ENCODE measurements at places on chromosomes 6 and 20.
A peak's percentile ranks its signal among the peaks of the same experiment; 100 is the strongest.

DNA sequence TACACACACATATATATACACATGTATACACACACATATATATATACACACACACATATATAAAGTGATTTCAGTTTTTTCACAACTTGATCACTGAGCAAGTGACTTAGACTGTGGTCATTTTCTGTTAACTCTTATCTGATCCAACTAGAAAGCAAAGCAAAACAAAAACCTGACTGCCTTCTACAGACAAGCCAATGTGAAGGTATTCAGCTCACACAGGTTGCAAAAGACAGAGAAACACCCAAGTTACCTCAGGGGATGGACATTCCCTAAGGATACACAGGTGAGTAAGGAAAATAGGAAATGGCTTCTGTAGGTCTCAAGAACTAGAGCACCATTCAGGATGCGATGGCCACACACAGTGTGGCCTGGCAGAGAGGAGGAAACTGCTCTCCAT is 58.4 kb upstream of the IER3 start:
- no peak overlapping the region for H3K27ac ChIP-seq
- DNase-seq = no peak
- H3K4me1 ChIP-seq = peaks cover 4% of the 10 kb centered on the region
- no peak overlapping the region for H3K4me3 ChIP-seq
- H3K27me3 ChIP-seq = no peaks in the 10 kb centered on the region

DNA sequence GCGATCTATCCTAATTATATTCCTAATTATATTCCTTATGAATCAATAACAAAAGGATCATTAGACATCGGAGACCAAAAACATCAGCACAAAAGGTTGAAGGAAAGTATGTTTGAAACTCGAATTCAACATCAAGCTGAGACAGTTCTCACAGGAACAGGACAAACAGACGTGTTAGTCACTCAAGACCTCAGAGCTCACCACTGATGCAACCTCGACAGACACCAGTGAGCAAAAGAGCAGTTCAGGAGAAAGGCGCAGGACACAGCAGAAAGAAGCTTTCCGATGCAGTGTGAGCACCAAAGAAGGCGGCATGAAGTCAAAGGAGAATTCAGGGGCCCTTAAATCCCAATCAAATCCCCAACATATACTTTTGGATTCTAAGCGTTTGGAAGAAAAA is 6.3 kb upstream of the RAMACL start:
- peak overlapping the region; percentile 26 for H3K27ac ChIP-seq
- H3K4me3 ChIP-seq = no peak overlapping the region
- no peaks in the 10 kb centered on the region for H3K27me3 ChIP-seq
- peaks cover 67% of the 10 kb centered on the region for H3K4me1 ChIP-seq
- DNase-seq = peak; percentile 63
- no peaks in the 10 kb centered on the region for H3K36me3 ChIP-seq

DNA sequence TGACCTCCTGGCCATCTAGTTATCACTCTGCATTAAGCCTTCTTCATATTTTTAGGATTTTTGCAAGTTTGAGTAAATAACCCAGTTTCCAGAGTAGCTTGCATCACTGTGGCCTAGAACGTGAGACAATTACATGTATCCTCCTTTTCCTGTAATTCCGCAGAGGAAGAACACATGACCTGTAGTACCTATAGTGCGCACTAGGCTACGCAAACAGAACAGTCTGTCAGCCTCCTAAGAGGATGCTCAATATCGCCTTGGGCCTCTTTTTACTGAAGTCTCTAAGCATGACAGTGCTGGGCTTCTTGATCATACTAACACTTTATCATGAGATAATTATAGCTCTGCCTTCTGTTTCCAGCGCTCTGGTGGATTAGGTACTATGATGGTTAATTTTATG is 20.2 kb upstream of the NR2E1 start:
- H3K27me3 ChIP-seq = peaks cover 14% of the 10 kb centered on the region
- H3K36me3 ChIP-seq = no peaks in the 10 kb centered on the region
- no peak overlapping the region for H3K27ac ChIP-seq
- H3K4me3 ChIP-seq = no peak overlapping the region

- H3K36me3 ChIP-seq = no peaks in the 10 kb centered on the region
- DNase-seq = no peak
- H3K4me1 ChIP-seq = peaks cover 22% of the 10 kb centered on the region
- peak overlapping the region; percentile 71 for H3K4me3 ChIP-seq
Measured at GRCh38 chr6:158561321-158561884, 1.5 kb downstream of the TMEM181 start.

DNA sequence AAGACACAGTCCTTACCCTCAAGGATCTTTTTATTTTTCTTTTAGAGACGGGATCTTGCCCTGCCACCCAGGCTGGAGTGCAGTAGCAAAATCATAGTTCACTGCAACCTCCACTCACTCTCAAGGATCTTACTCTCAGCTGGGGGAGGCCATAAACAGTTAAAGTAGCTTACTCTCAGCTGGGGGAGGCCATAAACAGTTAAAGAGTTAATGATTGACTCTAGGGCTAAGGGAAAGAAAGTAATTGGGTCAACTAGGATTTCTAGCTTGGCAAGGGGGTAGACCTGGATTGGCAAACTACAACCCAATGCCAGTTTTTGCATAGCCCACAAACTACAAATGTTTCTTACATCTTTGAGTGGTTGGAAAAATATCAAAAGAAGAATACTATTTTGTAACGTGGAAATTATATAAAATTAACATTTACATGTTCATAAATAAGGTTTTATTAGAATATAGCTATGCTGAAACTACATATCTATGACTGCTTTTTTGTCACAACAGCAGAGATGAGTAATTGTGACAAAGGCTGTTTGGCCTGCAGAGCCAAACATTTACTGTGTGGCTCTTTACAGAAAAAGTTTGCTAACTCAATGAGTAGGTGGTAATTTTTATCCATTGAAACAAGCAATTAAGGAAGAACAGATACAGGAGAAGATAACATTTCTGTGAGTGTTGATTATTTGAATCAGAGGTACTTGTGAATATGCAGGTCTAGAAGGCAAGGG is 46.4 kb downstream of the PTPRA start:
- H3K4me3 ChIP-seq = no peak overlapping the region
- H3K27ac ChIP-seq = no peak overlapping the region
- no peaks in the 10 kb centered on the region for H3K4me1 ChIP-seq
- no peaks in the 10 kb centered on the region for H3K27me3 ChIP-seq

DNA sequence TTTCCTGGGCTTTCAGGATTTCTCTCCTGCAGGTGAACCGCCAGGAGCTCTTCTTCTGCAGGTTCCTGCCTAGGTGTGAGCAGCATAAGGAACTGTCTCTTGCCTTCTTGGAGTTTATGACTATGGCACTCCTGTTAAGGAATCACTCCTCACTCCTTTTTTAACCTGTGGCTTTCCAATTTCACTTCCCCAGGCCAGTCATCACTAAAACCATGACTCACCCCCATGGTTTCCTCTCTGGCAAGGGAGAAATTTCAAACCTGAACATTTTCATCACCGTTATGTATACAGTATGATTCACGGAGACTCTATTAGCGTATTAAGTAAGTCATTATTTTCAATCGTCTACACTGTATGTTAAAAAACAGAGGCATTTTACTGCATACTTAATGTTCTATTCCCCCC is 78.2 kb upstream of the ARID1B start:
- H3K4me3 ChIP-seq = no peak overlapping the region
- peak; percentile 82 for DNase-seq
- peaks cover 10% of the 10 kb centered on the region for H3K4me1 ChIP-seq
- H3K27me3 ChIP-seq = peaks cover 2% of the 10 kb centered on the region
- peak overlapping the region; percentile 60 for H3K27ac ChIP-seq

GRCh38 chr6:81531869-81532561 is 220.5 kb downstream of the TENT5A start:
- peak; percentile 5 for DNase-seq
- H3K27ac ChIP-seq = no peak overlapping the region
- H3K4me3 ChIP-seq = no peak overlapping the region
- no peaks in the 10 kb centered on the region for H3K4me1 ChIP-seq
- H3K27me3 ChIP-seq = no peaks in the 10 kb centered on the region

DNA sequence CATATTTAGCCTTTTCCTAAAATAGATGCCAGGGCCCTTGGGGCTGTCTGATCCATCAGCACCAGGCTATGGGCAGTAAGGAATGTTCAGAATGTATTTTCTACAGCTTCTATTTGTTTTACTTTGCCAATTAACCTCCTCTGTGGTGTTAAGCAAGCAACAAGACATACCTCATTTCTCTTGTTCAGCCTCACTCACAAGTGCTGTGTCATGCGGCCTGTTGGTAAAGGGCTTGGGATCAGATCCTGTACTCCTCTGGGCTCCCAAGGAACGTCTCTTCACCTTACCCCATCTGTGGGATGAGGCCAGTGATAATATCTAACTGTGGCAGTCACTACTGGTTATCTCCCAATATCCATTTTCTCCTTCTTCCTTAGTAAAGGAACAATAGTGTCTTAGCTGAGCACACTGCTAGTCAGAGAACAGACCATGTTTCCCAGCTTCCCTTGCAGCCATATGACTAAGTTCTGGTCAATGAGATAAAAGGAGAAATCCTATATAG is 7.0 kb upstream of the DSTN start:
- H3K4me3 ChIP-seq = no peak overlapping the region
- H3K36me3 ChIP-seq = no peaks in the 10 kb centered on the region
- DNase-seq = peak; percentile 93
- H3K27ac ChIP-seq = peak overlapping the region; percentile 83

- H3K27me3 ChIP-seq = no peaks in the 10 kb centered on the region
- peaks cover 8% of the 10 kb centered on the region for H3K4me1 ChIP-seq
- H3K36me3 ChIP-seq = no peaks in the 10 kb centered on the region
- no peak overlapping the region for H3K4me3 ChIP-seq
Measured at GRCh38 chr20:41615110-41615509, 3.1 kb downstream of the CHD6 start.

DNA sequence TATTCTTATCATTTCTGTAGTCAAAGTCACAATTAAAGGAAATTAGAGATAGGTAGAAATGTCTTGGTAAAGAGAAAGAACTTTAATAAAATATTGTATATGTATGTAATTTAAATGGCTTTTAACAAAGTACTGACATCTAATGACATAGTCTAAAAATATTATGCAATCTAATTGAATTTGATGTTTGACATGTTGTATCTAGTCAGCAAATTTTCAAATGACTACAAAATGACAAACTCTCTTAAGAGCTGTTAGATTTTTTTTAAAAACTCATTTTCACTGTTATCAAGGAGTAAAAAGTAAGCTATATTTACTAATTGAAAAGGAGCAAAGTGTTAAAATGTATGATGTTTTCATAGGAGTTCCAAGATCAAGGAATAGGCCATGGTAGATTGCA is 176.9 kb downstream of the MEI4 start:
- H3K27me3 ChIP-seq = no peaks in the 10 kb centered on the region
- no peak overlapping the region for H3K4me3 ChIP-seq
- no peaks in the 10 kb centered on the region for H3K36me3 ChIP-seq
- DNase-seq = no peak

DNA sequence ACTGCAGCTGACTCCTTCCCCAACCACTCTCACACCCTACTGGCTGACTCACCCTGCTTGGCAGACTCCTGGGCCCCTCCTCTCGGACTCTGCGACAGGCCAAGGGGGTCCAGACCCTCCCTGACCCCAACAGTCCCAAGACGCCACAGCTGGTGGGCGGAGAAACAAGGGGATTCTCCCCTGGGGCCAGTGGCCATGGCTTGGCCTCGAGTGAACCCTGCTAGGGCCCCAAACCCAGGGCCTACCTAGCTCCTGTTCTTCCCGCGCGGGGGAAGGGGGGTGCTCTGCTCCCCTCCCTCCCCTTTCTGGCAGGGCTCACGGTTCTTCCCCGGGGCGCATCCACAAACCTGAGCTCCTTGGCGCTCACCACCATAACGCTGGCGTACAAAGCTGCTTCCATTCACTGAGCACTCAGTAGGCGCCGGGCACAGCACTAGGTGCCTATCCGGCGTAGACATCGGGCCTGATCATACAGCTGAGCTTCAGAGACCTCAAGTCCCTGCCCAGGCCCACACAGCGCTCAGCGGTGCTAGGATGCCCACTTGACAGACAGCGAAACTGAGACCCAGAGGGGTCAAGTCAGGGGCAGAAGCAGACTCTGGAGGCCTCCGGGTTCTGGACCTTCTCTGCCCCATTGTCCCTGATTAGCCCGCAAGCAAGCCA is 597 bp downstream of the ADA start:
- no peak for DNase-seq
- peak overlapping the region; percentile 52 for H3K4me3 ChIP-seq
- H3K36me3 ChIP-seq = no peaks in the 10 kb centered on the region
- H3K4me1 ChIP-seq = peaks cover 29% of the 10 kb centered on the region
- no peak overlapping the region for H3K27ac ChIP-seq
- peaks cover 13% of the 10 kb centered on the region for H3K27me3 ChIP-seq

GRCh38 chr6:50637267-50637666 is 76.1 kb upstream of the TFAP2D start:
- no peaks in the 10 kb centered on the region for H3K36me3 ChIP-seq
- no peak overlapping the region for H3K4me3 ChIP-seq
- H3K27me3 ChIP-seq = no peaks in the 10 kb centered on the region
- H3K27ac ChIP-seq = no peak overlapping the region

Data from astrocyte (in vitro differentiated cells and primary cell).